Renal cortical epithelial cell (primary cell): ENCODE measurements at places on chromosomes 5 and 9. TPM values are rescaled to one million over a fixed set of nuclear protein-coding genes. Genes with fewer than 3 reads are reported as not detected.

- DNase-seq: no peak
These were observed 110.1 kb downstream of the SLIT3 start for GRCh38 chr5:169190849-169191248.

DNA sequence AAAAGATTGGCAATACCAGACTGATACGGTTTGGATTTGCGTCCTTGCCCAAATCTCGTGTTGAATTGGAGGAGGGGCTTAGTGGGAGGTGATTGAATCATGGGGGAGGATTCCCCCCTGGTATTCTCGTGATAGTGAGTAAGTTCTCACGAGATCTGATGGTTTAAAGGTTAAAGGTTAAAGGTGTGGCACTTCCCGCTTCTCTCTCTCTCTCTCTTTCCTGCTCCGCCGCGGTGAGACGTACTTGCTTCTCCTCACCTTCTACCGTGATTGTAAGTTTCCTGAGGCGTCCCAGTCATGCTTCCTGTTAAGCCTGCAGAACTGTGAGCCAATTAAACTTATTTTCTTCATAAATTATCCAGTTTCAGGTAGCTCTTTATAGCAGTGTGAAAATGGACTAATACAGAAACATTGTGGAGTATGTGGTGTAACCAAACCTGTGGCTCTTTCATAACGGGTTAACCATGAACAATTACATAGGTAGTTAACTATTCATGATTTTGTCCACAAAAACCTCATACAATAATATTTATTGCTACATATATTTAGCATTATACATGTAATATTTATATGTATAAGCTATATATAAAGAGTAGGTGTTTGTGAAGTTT is 107.5 kb downstream of the ANXA1 start:
- DNase-seq: no peak

GRCh38 chr5:37667846-37668245 is 172.0 kb downstream of the GDNF start:
- no peak for DNase-seq

The SNX24 gene
- total RNA-seq: 47.5 and 60.3 TPM in 2 replicates

The DMXL1 gene
- total RNA-seq: 45.5 and 57.0 TPM in 2 replicates

The PDZD2 gene
- 6.6 and 14.2 TPM in 2 replicates for total RNA-seq

The LCN15 gene
- total RNA-seq: not detected in 2 replicates
